DND-41 (cell line): ENCODE measurements at places on chromosomes 13 and 19.
A peak's percentile ranks its signal among the peaks of the same experiment; 100 is the strongest.

- H3K27ac ChIP-seq = no peak overlapping the region
- peaks cover 37% of the 10 kb centered on the region for H3K4me1 ChIP-seq
- H3K36me3 ChIP-seq = no peaks in the 10 kb centered on the region
- peaks cover 26% of the 10 kb centered on the region for H3K27me3 ChIP-seq
- H3K4me3 ChIP-seq = peak overlapping the region; percentile 29; the same call in 1 of the 2 replicates
- DNase-seq = no peak
Measured at GRCh38 chr19:46634656-46635218, 1.3 kb downstream of the GNG8 start.

DNA sequence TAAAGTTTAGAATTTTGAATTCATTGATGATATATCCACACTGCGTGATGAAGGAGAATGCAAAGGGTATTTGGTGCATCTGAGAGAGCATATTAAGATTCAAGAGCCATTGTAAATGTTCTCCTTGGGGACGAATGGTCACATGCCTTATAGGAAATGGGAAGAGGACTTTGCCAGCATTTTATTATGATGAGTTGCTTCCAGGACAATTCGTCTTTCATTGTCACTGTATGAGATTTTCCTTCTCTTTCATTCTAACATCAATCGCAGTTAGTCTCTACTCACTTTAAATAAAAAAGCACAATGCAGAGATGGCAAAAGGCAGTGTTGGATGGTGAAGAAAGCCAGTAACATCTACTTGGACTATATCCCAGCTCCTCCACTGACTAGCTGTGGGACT lies 21.4 kb downstream of the WDFY2 start:
- H3K36me3 ChIP-seq = no peaks in the 10 kb centered on the region
- H3K4me3 ChIP-seq = no peak overlapping the region
- no peak overlapping the region for H3K27ac ChIP-seq
- no peaks in the 10 kb centered on the region for H3K4me1 ChIP-seq
- no peaks in the 10 kb centered on the region for H3K27me3 ChIP-seq
- no peak for DNase-seq

DNA sequence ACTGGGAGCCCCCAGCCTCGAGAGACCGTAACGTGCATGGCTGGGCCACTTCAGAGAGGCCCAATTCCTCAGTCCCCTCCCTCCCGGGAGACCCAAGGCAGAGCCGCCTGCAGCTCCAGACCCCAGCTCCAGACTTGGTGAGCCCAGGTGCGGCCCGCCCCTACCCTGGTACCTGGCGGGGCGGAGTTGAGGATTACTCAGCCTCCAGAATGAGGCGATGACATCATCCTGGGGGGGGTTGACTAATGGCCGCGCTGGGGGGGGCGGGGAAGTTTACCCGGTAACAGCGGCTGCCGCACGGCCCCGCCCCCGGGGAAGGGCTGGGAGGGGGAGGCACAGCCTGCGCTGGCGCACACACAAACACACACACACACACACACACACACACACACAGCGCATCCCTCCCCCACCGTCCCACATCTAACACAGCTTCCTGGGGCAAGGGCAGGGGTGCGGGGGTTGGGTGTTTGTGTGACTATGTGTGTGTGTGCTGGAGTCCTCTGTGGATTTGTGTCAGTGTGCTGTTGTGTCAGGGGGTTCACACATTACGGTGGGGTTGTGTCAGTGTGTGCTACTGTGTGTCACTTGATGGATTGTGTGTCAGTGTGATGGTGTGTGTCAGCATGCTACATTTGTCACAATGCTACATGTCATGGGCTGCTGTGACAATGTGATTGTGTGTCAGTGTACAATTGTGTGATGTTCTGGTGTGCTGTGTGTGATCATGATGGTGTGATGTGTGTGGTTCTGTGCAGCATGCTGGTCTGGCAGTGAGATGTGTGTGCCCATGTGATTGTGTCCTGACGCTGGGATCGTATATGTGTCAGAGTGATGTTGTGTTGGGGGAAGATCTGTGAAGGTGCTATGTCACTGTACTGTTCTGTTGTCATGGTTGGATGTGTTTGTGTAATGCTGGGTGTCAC lies 10.3 kb upstream of the BBC3 start:
- H3K27me3 ChIP-seq = no peaks in the 10 kb centered on the region
- H3K4me3 ChIP-seq = no peak overlapping the region; the same call in 1 of the 2 replicates
- DNase-seq = peak; percentile 81
- no peaks in the 10 kb centered on the region for H3K36me3 ChIP-seq
- H3K27ac ChIP-seq = peak overlapping the region; percentile 10; the same call in 1 of the 2 replicates

DNA sequence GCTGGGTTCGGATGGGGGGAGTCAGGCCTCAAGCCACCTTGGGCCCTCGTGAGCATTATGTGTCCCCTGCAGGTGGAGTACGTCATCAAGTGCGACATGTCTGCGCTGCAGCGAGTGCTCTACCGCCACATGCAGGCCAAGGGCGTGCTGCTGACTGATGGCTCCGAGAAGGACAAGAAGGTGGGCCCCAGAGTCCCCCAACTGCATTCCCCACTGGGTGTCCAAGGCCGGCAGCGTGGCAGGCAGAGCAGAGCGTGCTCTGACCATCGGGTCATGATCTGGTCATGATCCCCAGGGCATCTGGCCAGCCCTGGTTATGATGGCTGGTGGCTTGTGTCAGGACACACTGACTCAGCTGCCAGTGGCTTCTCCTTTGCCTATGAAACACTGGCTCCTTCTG lies 63.4 kb downstream of the SMARCA4 start:
- peaks cover 97% of the 10 kb centered on the region for H3K36me3 ChIP-seq
- no peak for DNase-seq
- no peaks in the 10 kb centered on the region for H3K27me3 ChIP-seq
- no peak overlapping the region for H3K27ac ChIP-seq
- no peaks in the 10 kb centered on the region for H3K4me1 ChIP-seq

GRCh38 chr19:1616396-1616795 lies 11.1 kb upstream of the UQCR11 start:
- H3K36me3 ChIP-seq = peaks cover 97% of the 10 kb centered on the region
- H3K27ac ChIP-seq = no peak overlapping the region
- no peak overlapping the region for H3K4me3 ChIP-seq
- no peak for DNase-seq
- no peaks in the 10 kb centered on the region for H3K4me1 ChIP-seq

DNA sequence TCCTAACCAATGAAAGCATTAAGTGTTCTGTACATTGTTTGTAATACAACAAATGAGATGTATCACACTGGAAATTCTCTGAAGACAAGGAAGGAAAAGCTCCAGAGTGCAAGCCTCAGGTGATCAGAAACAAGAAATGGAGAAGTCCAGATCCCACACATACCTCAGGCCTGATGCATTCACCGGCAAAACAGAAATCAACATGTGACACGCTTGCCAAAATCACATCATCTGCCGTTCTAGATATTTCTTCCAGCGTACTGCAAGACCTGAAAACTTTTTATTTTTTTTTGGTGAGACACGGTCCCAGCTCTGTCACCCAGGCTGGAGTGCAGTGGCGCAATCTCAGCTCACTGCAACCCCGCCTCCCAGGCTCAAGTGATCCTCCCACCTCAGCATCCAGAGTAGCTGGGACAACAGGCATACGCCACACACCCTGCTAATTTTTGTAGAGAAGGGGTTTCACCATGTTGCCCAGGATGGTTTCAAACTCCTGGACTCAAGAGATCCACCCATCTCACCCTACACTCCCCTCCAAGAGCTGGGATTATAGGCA lies 48.6 kb downstream of the FOXO1 start:
- H3K27ac ChIP-seq = no peak overlapping the region
- H3K4me3 ChIP-seq = no peak overlapping the region
- no peak for DNase-seq
- H3K27me3 ChIP-seq = no peaks in the 10 kb centered on the region
- no peaks in the 10 kb centered on the region for H3K36me3 ChIP-seq

DNA sequence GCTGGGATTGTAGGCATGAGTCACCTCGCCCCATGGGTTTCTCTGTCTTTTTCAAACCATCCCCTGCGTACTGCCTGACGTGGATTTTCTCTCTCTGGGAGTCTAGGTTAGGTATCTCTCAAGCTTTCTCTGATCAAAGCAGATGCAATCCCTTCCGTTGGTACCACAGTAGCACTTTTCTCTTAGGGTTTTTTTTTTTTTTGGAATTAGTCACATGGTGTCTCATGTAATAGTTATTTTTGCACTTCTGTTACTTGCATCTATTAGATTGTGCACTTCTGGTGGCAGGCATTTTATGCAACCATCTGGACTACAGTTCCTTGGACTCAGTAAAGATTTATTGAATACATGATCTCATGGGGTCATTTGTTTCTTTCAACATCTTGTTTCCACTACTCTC lies 72.1 kb downstream of the GPC6 start:
- H3K4me1 ChIP-seq = no peaks in the 10 kb centered on the region
- no peaks in the 10 kb centered on the region for H3K36me3 ChIP-seq
- no peaks in the 10 kb centered on the region for H3K27me3 ChIP-seq

DNA sequence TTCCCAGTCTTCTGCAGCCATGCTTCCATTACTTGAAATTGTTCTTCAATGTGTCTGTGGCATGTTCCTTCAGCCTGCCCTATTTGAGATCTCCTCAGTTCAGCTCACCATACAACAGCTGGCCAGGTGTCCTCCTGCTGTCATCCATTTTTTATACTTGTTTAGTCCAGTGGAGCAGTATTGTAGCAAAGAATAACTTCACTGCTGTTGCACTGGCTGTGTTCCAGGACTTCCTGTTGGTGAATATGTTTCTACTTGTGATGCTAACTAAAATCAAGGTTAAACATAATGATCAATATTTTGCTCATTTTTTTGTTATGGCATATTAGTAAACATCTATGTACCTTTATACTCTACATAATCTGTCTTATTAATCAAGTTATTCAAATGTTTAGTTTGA lies 1394.1 kb downstream of the PCDH9 start:
- no peaks in the 10 kb centered on the region for H3K4me1 ChIP-seq
- no peaks in the 10 kb centered on the region for H3K27me3 ChIP-seq
- H3K36me3 ChIP-seq = no peaks in the 10 kb centered on the region
- H3K27ac ChIP-seq = no peak overlapping the region
- DNase-seq = no peak

DNA sequence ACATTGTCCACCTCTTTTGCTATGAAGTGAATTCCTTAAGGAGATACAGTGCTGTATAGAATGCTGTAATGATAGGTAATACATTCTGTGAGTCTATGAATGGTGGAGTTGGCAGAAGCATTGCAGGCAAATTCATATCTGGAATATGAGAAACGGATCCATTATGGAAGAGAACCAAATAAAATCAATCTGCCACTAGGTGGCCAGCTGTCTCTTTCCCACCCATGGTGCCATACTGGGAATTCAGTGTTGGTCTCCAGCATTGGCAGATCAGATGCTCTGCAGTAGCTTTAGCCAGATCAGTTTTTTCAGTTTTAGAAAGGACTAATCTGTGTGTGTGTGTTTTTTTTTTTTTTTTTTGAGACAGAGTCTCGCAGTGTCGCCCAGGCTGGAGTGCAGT lies 27.6 kb downstream of the DNAJC3 start:
- no peak overlapping the region for H3K27ac ChIP-seq
- H3K4me3 ChIP-seq = no peak overlapping the region
- no peaks in the 10 kb centered on the region for H3K27me3 ChIP-seq
- no peaks in the 10 kb centered on the region for H3K4me1 ChIP-seq
- DNase-seq = no peak
- no peaks in the 10 kb centered on the region; the same call in 1 of the 2 replicates for H3K36me3 ChIP-seq

- H3K36me3 ChIP-seq = no peaks in the 10 kb centered on the region
- no peaks in the 10 kb centered on the region for H3K27me3 ChIP-seq
- no peak overlapping the region for H3K27ac ChIP-seq
- no peak overlapping the region for H3K4me3 ChIP-seq
- no peaks in the 10 kb centered on the region for H3K4me1 ChIP-seq
Measured at GRCh38 chr13:33518452-33518851, 232.9 kb upstream of the STARD13 start.

DNA sequence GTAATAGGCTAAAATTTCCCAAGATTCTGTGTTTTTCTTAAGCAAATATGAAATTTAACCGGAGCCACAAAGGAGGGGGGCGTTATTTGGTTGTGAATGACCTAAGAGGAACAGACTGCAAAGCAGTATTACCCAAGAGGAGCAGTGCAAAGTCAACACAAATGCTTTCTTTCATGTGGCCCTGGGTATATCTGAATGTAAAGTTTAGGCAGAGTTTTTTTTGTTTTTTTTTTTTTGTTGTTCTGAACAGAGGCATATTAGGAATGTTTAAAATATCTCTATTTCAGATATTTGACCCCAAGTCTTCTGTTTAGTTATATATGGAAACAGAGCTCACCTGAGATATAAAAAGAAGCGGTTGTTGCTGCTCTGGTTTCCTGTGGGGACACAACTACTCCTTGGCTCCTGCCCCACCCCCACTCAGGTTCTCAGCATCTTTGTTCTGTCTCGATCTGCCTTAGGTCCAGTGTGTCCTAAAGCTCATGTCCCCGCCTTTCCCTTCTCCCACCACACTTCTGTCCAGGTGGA lies 220.7 kb downstream of the RFC3 start:
- H3K27ac ChIP-seq = no peak overlapping the region
- no peaks in the 10 kb centered on the region for H3K27me3 ChIP-seq
- no peaks in the 10 kb centered on the region for H3K36me3 ChIP-seq
- no peak overlapping the region for H3K4me3 ChIP-seq
- H3K4me1 ChIP-seq = no peaks in the 10 kb centered on the region
- DNase-seq = no peak

- no peak overlapping the region for H3K27ac ChIP-seq
- DNase-seq = no peak
- H3K36me3 ChIP-seq = no peaks in the 10 kb centered on the region
- no peak overlapping the region for H3K4me3 ChIP-seq
Measured at GRCh38 chr13:73338389-73338788, 279.6 kb downstream of the KLF5 start.

- peak overlapping the region; percentile 90 for H3K27ac ChIP-seq
- peaks cover 15% of the 10 kb centered on the region; the same call in 1 of the 2 replicates for H3K36me3 ChIP-seq
- DNase-seq = no peak
- no peak overlapping the region for H3K4me3 ChIP-seq
Measured at GRCh38 chr13:74064805-74065312, 69.3 kb downstream of the KLF12 start.

DNA sequence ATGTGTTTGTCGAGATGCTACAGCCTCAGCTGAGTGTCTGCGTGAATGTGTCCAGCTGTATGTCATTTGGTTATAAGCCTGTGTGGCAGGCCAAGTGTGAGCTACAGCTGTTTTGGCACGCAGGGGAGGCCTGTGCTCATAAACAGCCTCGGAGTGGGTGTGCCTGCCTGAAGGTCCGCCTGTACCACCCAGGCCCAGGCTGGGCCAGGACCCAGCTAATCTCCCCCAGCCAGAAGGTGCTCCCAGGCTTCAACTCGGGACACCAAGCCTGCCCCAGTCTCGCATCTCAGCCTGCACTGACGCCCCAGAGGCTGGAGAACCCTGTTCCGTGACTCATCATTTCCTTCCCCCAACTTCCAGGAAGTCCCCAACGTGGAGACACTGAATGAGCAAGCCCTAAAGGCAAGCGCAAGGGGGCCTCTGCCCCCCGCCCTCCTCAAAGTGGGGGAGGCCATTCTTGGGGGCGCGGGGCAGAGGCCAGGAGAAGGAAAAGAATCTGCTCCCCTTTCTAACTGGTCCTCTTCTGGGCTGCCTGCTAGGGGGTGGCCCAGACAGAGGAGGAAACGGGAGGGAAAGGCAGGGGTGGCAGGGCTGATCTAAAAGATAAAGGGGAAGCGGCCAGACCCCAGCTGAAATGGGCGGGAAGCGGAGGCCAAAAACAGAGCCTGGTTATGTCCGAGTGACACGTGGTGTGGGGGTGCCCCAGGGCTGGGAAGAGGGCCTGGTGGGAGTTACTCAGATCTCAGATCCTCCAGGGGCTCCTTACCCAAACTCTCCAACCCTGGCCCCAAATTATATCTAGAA lies 2.0 kb downstream of the SLC1A5 start:
- H3K27ac ChIP-seq = peak overlapping the region; percentile 94
- H3K36me3 ChIP-seq = peaks cover 47% of the 10 kb centered on the region
- peaks cover 59% of the 10 kb centered on the region for H3K4me1 ChIP-seq
- H3K27me3 ChIP-seq = no peaks in the 10 kb centered on the region

GRCh38 chr13:96075953-96076543 lies 13.9 kb upstream of the HS6ST3 start:
- H3K27me3 ChIP-seq = no peaks in the 10 kb centered on the region
- DNase-seq = no peak
- no peaks in the 10 kb centered on the region for H3K4me1 ChIP-seq
- H3K27ac ChIP-seq = no peak overlapping the region
- H3K36me3 ChIP-seq = no peaks in the 10 kb centered on the region
